ENCODE measurements at places on chromosomes 7 and 10.

GRCh38 chr7:20235288-20235687 lies 18.1 kb upstream of the MACC1 start:
- peak; percentile 30 for DNase-seq

DNA sequence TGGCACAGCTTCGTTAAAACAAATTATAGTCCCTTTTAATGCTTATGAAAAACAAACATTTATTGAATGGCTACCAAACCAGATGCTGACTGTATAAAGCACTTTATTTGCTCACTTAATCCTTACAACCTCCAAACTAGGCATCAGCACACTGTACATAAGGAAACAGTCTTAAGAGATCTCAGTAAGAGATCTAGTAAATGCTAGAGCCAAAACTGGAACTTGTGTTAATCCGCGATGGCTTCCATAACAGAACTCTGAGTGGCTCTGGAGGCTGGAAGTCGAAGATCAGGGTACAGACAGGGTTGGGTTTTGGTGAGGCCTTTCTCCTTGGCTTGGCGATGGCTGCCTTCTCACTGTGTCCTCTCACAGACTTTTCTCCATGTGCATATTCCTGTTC lies 27.0 kb downstream of the PDZD8 start:
- DNase-seq, result no peak

GRCh38 chr10:59593768-59594167 lies 115.9 kb downstream of the SLC16A9 start:
- no peak for DNase-seq

- peak; percentile 16 for DNase-seq
Measured at GRCh38 chr10:121886997-121887622, 40.7 kb downstream of the ATE1 start.

GRCh38 chr7:107882766-107883165 lies 8.2 kb upstream of the DLD start:
- DNase-seq, result peak; percentile 29

DNA sequence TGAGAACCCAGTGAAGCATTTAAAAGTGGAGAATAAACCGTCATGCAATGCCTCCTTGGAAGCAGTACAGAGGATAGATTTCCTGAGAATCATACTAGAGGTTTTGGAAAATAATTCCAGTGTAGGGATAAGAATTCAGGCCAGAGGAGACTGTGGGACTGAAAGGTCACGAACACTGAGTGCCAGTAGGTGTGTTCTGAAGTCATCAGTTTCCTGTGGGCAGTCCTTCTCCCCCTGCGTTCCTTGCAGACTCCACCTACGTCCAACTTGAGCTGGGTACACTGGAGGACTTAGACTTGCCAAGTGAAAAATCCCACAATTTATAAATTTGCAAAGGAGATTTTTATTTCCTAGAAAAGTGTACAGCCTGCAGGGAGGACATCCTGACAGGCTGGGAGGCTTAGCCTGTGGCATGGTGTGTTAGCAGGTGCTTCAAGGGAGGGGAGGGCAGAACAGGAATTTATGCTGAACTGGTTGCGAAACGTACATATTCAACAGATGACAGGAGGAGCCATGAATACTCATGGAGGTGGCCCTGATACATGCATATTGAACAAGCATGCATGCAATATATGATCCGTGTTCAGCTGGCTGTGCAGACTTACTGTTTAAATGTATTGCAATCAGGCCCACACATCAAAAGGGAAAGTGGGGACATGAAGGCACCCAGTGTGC lies 72.9 kb upstream of the POM121L12 start:
- no peak for DNase-seq

GRCh38 chr10:107264742-107265141 lies 100.2 kb upstream of the SORCS1 start:
- no peak for DNase-seq

- DNase-seq, result no peak
Measured at GRCh38 chr7:31432836-31433340, 81.0 kb upstream of the ITPRID1 start.

- DNase-seq, result no peak
Measured at GRCh38 chr7:94969434-94970084, 62.2 kb downstream of the PPP1R9A start.

DNA sequence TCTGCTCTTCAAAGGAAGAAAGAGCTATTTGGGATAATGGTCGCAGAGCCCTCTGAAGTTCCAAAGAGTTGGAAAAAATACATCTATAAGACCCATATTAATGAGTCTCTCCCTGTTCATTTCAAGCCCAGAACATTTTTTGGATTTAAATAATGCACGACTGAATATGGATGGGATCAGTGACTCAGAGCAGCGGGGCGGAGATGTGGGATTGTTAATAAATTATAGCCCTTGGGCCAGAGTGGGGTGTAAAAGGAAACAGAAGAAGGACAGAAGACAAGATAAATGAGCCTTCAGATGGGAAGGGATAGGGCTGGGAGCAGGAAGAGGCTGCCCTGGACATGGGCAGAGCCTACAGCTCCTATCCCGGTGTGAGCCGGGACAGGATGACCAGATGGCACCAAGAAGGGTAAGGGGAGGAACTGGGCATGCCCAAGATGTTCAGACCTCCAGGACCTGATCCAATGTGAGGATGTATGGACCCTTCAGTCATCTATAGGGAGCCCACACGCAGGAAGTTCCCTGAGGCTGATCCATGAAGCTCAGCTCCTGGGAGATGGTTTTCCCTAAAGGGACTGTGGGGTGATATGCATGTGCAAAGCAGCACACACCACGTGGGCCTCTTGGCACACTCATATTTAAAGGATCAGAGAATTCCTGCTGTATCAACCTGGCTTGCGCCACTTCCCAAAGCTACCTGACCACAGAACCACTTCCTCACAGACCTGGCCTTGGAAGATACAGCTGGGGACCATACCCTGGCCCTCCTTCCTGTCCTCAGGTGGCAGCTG lies 96.1 kb upstream of the PLXNA4 start:
- no peak for DNase-seq

DNA sequence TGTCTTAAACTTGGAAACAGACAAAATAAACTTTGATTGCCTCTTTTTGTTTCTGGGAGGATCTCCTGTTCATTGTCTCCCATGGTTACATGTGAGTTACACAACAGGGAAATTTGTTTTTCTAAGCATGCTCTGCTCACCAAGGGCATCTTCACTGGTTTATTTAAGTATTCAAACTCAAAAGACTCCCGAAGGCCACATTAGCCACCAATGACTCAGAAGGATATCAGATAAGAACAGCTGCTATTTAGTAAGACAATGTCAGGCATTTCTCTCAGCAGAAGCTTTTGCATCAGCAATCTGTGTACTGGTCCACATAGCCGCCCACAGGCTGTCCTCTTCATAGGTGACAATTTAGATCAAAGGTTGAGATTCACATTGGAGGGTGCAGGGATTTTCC lies 19.3 kb downstream of the OR6B1 start:
- DNase-seq, result no peak

DNA sequence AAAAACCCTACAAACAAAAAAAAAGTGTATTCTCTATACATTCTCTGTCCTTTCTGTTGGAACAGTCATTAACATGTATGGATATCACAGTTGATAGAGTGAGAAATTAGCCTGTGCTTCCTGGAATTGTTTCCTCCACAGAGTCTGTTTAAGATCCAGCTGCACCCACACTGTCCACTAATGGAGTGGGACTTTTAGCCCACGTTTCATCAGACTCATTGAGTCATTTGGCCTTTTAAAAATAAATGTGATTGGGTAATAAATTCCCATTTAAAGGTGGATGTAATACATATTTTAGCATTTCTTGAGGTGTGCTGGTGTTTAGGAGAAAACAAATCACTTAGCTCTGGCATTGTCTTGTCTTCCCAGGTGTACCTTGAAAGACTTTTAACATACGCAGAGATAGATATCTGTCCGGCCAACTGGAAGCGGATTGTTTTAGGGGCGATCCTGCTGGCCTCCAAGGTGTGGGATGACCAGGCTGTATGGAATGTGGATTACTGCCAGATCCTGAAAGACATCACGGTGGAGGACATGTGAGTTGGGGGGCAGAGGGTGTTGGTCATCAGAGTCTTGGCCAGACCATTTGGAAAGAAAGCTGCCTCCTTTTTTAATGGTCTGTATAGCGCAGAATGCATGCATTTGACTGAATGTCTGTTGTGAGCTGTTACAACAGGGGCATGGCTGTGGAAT lies 52.3 kb upstream of the GJD4 start:
- DNase-seq, result no peak

- DNase-seq, result peak; percentile 1
Measured at GRCh38 chr10:47024399-47025252, 113.4 kb downstream of the PTPN20 start.

DNA sequence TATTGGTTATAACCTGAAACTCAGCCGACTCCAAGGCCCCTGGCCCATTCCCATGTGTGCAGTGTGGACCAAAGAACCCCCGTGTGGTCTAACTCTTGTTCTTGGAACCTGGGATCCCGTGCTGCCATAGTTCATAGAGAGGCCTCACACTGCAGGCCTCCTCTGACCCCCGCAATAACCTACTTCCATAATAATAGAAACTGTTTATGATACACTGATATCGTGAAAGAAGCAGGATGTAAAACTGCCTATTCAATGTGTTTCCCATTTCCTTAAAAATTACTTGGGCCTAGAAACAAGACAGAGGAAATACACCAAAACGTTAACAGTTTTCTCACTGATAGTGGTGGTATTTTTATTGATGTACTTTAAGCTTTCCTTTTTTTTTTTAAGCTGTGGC lies 109.2 kb upstream of the KDM7A start:
- no peak for DNase-seq

GRCh38 chr7:99197498-99197897 lies 10.4 kb downstream of the KPNA7 start:
- no peak for DNase-seq

GRCh38 chr7:98874942-98875341 lies 3.4 kb upstream of the TRRAP start:
- no peak for DNase-seq

- no peak for DNase-seq
Measured at GRCh38 chr10:62027841-62028501, 126.5 kb downstream of the ARID5B start.
